Stimulated activated CD4-positive, alpha-beta T cell treated with anti-CD3 and anti-CD28 coated beads, Interleukin-1b, Interleukin-23, amount 100 ng/mL, for 48 hours (primary cell): ENCODE measurements at places on chromosomes 7 and 10.

GRCh38 chr7:83821866-83822265 lies 172.9 kb upstream of the SEMA3E start:
- no peak for DNase-seq

DNA sequence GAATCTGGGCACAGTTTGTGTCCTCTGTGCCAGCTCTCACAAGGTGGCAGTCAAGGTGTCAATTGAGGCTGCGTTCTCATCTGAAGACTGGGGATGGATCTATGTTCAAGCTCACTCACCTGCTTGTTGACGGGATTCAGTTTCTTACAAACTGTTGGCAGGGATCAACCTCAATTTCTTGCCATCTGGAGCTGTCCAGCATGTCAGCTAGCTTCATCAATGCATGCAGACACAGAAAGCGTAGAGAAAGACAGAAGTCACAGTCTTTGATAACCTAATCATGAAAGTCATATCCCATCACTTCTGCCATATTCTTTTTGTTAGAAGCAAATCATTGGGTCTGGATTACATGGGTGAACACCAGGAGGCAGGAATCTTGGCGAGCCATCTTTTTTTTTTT lies 32.0 kb upstream of the WAPL start:
- no peak for DNase-seq

GRCh38 chr10:70652761-70653657 lies 19.3 kb upstream of the ADAMTS14 start:
- no peak for DNase-seq

- DNase-seq, result no peak
Observed at GRCh38 chr7:17095931-17096330, 202.5 kb upstream of the AHR start.

DNA sequence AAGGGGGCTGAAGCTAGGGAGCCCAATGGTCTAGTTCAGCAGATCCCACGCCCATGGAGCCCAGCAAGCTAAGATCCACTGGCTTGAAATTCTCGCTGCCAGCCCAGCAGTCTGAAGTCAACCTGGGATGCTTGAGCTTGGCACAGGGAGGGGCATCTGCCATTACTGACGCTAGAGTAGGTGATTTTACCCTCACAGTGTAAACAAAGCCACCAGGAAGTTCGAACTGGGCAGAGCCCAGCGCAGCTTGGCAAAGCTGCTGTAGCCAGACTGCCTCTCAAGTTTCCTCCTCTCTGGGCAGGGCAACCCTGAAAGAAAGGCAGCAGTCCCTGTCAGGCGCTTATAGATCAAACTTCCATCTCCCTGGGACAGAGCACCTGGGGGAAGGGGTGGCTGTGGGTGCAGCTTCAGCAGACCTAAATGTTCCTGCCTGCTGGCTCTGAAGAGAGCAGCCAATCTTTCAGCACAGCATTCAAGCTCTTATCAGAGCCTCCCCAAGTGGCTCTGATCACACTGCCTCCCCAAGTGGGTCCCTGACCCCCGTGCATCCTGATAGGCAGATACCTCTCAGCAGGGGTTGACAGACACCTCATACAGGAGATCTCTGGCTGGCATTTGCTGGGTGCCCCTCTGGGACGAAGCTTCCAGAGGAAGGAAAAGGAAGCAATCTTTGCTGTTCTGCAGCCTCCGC lies 167.8 kb downstream of the CCDC71L start:
- DNase-seq, result no peak

DNA sequence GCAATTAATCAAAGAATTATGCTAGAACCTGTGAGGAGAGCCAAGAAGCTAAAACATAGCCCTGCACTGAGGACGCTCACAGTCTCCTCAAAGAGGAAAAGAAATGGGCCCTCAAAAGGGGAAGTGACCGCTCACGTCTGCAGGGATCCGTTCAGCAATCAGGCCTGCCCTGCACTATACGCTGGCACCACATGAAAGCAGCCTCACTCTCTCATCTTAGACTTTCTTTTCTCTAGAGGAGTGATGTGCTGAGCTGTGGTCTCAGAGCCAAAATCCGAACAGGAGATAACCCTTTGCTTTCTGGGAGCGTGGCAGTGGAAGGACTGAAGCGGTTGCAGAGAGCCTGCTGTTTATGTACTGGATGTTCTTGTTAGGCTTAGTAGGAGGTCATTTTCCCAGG lies 6.3 kb upstream of the IL2RA start:
- DNase-seq, result no peak

DNA sequence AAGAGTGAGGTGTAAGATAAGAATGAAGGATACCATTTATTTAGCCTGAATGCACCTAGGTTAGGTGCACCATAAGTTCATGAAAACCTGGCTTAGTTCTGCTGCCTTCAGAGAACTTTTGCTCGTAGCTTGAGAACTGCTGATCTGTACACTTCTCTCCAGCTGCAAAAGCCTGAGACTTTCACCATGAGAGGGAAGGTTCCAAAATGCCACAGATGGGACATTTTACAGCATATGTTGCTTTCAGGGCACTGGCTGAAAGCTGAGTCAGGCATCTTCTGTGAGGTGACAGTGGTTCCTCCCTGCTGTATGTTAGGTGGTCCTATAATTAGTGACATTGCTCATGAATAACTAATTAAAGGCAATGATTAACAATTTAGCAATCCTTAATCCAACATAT lies 298.3 kb downstream of the GALNT17 start:
- DNase-seq, result no peak
